Renal pelvis (tissue), 12 donors: ENCODE measurements at places on chromosomes 16 and 17.
A peak's percentile ranks its signal among the peaks of the same experiment; 100 is the strongest.

GRCh38 chr17:9221147-9221921, 200.0 kb downstream of the NTN1 start:
- DNase-seq: no peak

- no peak for DNase-seq
Measured at GRCh38 chr17:2435181-2435741, 34.4 kb upstream of the MNT start.

DNA sequence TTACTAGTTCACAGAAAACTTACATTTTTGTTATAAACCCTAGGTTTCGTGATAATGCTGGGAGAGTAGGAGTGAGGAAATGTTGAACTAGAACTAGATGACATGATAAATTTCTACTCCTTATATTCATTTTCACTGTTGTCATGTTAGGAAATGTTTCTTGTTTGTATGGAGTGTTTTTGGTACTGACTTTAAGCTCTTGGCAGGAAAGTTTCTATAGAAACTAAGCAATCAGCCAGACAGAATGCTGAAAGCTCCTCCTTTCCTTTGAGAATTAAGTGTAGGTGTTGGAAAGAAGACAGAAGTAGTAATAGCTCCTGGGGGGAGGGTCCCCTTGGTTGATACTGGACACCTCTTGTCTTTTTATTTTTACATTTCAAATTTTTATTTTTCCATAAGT, 309.8 kb downstream of the MAP2K4 start:
- DNase-seq: no peak

DNA sequence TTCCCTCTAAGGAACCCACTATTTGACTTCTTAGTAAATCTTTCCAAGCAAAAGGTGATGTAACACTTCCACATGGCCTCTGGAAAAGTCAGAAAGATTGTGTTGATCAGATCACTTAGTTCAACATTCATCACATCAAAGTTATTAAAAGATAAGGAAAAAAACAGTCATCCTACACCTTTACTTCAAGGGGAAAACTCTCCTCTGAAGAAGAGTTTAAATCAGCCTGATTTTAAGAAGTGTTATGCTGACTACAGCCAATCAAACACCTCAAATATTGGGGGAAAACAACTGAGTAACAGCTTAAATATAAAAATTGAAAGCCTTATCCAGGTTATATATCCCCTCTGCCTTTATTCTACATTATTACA, 19.6 kb upstream of the COPRS start:
- DNase-seq: no peak

GRCh38 chr16:10752843-10753523, 9.3 kb downstream of the NUBP1 start:
- no peak for DNase-seq

GRCh38 chr16:66952430-66953110, 8.5 kb upstream of the CES3 start:
- no peak for DNase-seq

- DNase-seq: no peak
Measured at GRCh38 chr17:20202141-20202621, 193.0 kb downstream of the SPECC1 start.

- no peak for DNase-seq
Measured at GRCh38 chr17:36900160-36900512, 37.1 kb upstream of the LHX1 start.

- peak; percentile 87 for DNase-seq
Measured at GRCh38 chr16:24729243-24729950, at the start of gene TNRC6A. TNRC6A (plus strand) TSS chr16:24729651; CDS start chr16:24729842, 191 bp downstream.

- no peak for DNase-seq
Measured at GRCh38 chr17:36889770-36890349, 47.4 kb upstream of the LHX1 start.

GRCh38 chr16:10181196-10182162, 749 bp downstream of the GRIN2A start:
- peak; percentile 68 for DNase-seq

DNA sequence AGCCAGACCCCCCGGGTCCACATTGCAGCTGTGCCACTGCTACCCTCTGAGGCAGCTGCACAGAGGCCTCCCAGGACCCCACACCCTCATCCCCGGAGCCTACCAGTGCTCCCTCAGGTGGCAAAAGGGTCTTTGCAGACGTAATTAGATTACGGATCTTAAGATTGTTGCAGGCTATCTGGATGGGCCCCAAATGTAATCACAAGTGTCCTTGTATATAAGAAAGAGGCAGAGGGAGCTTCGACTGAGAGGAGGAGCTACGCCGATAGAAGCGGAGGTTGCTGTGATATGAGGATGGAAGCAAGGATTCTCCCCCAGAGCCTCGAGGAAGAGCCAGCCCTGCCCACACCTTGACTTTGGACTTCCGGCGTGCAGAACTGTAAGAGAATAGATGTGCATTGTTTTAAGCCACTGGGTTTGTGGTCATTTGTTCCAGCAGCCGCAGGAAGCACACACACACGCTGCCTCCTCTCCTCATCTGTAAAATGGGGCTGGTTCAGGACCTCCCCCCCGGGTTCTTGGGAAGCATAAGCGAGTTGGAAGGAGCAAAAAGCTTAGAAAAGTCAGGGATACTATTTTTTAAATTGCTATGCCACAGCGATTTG, 10.5 kb upstream of the RAI1 start:
- DNase-seq: no peak

DNA sequence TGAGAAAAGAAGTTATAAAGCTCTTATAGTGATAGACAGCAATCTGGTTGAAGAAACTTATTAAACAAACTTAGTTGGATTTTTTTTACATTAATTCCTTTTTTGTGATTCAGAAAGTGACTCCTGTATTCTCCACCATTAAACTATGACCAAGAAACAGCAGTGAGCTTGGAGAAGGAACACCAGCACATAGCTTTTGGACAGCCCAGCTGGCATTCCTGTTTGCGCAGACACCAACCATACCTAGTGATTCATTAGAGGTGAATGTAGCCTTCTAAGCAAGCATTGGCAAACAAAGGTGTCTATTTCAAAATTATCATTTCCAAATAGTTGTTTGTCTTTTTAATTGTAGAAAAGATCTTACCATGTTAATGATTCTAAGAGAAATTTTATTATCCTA, 94.4 kb downstream of the STXBP4 start:
- DNase-seq: no peak

DNA sequence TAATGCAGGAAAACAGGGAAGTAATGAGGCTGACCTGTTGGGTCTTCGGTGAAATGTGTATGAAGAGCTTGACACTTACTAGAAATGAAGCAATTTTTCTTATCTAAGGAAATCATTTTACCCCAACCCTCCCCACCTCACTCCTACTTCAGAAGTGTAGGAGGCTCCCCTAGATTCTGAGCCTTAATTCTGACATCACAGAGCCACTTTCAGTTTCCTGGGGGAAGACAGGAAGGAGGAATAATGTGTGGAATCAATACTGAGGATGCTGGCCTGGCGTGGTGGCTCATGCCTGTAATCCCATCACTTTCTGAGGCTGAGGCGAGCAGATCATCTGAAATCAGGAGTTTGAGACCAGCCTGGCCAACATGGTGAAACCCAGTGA, 20.3 kb downstream of the FBRS start:
- DNase-seq: no peak

DNA sequence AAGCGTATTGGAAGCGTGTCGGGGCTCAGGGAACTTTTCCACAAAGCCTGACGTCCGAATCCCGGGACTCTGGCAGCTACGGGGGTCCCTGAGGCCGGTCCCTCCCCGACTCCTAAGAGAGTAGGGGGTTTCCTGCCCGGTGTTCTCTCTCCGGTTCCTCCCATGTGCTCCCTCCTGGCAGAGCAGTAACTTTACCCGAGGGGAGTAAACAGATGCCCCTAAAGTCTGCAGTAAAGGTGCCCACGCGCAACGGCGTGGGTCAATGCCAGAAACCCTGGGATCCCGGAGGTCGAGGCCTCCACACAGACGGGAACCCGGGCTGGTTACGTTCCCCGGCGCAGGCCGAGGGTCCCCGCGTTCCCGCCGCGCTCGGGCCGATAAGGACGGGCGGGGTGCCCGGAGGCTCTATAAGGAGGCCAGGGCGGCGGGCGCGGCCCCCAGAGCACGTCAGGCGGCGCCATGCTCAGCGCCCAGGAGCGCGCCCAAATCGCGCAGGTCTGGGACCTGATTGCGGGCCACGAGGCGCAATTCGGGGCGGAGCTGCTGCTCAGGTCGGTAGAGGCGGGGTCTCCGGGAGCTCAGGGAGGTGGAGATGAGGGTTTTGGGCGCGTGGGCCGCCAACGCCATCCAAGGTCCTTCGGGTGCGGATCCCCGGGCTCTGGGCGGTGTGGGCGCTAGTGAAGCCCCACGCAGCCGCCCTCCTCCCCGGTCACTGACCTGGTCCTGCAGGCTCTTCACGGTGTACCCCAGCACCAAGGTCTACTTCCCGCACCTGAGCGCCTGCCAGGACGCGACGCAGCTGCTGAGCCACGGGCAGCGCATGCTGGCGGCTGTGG, at the start of gene HBM:
Gene HBM (plus strand): TSS at position 440 of the 836 bp plus-strand sequence. CDS start 20 bp downstream, at position 460.
- DNase-seq: no peak

- no peak for DNase-seq
Measured at GRCh38 chr17:3547628-3548027, 10.0 kb downstream of the TRPV3 start.

- peak; percentile 15 for DNase-seq
Measured at GRCh38 chr16:21950782-21951521, 2.2 kb upstream of the UQCRC2 start.

- DNase-seq: no peak
Measured at GRCh38 chr16:53743149-53743566, 39.2 kb downstream of the FTO start.

GRCh38 chr17:45895304-45895968, 1.1 kb downstream of the MAPT start:
- no peak for DNase-seq

DNA sequence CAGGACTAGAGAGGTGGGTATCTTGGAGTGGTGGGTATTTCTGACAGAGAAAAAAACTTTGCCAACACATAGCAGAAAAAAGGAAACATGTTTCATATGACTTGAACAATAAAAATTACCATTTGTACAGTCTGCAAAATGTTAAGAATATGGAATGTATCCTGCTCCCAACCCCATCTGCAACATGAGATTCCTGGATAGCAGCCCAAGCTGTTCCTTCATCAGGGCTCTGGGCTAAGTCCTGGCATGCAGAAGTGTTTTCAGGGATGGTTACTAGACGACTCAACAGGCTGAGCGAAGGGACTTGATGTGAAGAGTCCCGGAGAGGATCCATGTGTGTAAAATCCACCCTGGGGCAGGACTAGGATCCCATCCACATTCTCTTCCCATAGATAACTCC, 121.0 kb upstream of the IRX3 start:
- no peak for DNase-seq

GRCh38 chr17:74748279-74748528, 224 bp upstream of the NHERF1 start:
- no peak for DNase-seq

- no peak for DNase-seq
Measured at GRCh38 chr16:55010492-55011160, 80.0 kb downstream of the IRX5 start.

DNA sequence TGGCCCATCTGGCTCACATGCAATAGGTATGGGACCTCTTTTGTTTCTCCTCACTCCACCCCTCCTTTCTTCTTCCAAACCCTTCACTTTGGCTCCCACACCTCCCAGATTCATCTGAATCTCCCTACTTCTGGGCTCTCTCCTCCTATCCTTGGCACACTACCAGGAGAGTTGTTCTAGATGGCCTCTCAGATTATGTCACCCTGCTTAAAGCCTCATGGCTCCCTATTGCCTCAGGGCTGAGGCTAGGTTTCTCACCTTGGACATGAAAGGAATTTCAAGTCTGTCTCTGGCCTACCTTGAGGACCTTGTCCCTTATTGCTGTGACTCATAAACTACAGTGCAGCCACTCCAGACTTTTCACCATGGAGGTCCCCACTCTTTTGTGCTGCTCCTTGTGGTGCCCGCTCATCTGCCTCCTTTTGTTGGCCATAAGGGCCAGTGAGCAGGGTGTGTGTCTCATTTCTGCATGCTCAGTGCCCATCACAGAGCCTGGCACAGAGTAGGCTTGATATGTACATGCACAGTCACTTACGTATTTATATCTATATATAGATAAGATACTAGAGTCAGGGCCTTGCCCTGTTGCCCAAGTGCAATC, 1.0 kb upstream of the MFAP4 start:
- no peak for DNase-seq

GRCh38 chr17:7261379-7262191, 693 bp downstream of the CLDN7 start:
- DNase-seq: no peak

- DNase-seq: no peak
Measured at GRCh38 chr17:50148226-50149090, 2.0 kb downstream of the PPP1R9B start.

GRCh38 chr17:81931189-81931556, 3.6 kb upstream of the MAFG start:
- DNase-seq: no peak

- no peak for DNase-seq
Measured at GRCh38 chr17:55190748-55191147, 74.0 kb upstream of the HLF start.

DNA sequence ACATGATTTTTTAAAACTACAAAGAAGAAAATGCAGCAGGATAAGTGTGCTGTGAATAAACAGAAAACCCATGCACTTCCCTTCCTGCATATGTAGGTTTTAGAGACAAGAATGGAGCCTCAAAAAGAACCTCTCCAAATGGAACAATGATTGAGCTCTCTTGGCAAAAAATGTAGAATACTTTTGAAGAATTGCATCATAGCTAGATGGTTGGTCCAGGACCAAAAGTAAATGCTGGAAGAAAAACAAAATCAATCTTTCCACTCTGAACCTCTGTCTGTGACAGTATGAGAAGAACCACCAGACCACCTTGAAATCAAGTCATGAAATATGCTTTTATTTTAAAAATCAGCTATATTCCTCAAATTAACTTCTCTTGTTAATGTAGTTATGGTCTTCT, 17.5 kb downstream of the HELZ start:
- DNase-seq: no peak

DNA sequence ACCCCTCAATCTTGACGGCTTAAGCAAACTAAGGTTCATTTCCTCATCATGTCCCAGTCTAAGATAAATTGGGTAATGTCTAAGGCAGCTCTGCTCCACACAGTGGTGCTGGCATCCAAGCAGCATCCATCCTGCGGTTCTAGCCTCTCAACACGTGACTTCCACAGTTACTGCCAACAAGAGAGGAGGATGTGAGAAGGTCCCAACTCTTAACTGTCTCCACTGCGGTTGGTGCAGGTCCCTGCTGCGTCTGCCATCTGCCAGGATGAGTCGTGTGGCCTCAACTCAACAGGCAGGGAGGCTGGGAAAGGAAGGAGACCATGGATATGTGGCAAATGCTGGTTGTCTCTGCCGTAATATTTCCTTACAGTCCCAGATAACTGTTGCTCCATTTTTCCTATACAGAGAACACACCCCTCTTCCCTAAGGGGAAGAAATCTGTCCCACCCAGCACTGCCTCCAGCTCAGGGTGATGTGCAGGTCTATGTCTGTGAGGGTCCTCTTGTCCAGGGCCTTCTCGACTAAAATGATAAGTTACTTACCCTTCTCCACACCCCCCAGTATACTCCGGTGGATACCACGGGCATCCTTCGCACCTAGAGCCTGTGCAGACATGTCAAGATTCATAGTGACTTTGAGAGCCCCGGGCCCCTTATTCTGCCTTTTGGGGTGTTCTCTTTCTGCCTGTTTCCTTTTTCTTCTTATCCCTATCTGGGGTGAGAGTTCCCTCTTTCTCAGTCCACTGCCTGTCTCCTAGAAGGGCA, 64.7 kb downstream of the KCNJ18 start:
- no peak for DNase-seq

GRCh38 chr16:27221576-27222248, 18.4 kb downstream of the KDM8 start:
- DNase-seq: no peak
